Muscle of leg (tissue), 16 donors: ENCODE measurements at places on chromosomes 1 and 21. TPM values are rescaled to one million over a fixed set of nuclear protein-coding genes. Genes with fewer than 3 reads are reported as not detected.

GRCh38 chr1:3708791-3709190 is 43.5 kb upstream of the CCDC27 start:
- H3K4me1 ChIP-seq: peaks cover 55% of the 10 kb centered on the region
- no peak overlapping the region for H3K27ac ChIP-seq
- no peak for DNase-seq

DNA sequence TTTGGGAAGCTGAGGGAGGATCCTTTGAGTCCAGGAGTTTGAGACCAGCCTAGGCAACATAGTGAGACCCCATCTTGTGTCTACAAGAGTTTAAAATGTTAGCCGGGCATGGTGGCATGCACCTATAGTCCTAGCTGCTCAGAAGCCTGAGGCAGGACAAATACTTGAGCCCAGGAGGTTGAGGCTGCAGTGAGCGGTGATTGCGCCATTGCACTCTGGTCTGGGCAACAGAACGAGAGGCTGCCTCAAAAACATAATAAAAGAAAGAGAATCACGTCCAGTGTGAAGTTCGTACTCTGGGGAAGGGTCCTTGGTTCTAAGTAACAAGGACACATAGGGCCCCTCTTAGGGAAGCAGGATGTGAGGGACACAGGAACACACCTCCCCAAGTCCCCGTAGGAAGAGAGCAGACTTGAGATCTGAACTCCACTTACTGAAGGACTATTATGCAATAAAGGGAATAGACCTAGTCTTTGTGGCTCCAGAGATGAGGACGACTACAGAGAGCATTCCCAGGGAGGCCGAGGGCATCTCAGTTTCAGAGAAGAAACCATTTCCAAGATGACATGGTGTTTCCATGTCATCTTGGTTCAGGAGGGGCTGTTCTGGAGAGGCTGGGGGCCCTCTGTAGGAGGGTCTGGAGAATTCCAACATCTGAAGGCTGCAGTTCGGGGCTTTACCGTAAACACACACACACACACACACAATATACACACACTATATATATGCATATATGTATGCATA is 10.8 kb upstream of the ENO1 start:
- H3K27me3 ChIP-seq: no peaks in the 10 kb centered on the region
- H3K27ac ChIP-seq: peak overlapping the region; percentile 80

DNA sequence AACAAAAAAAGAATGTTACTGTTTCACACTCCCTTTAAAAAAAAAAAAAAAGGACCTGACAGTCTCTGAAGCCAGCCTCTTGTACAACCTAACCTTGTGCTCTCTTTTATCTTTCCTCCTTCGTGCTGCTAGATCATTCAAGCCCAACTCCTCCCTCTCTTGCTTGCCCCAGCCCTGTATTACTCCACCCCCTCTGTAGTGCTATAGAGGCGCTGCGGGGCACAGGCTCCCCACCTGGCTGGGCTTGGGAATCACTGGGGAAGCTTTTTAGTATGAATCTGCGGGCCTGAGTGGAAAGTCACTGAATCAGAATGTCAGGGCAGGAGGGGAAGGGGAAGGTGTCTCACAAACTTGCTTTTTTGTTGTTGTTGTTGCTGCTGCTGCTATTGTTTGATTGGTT is 383.7 kb upstream of the CAMK1G start:
- no peak overlapping the region for H3K4me3 ChIP-seq
- DNase-seq: no peak
- H3K27ac ChIP-seq: no peak overlapping the region
- no peaks in the 10 kb centered on the region for H3K27me3 ChIP-seq
- no peaks in the 10 kb centered on the region for H3K36me3 ChIP-seq

- no peak overlapping the region for H3K27ac ChIP-seq
- no peaks in the 10 kb centered on the region for H3K27me3 ChIP-seq
- no peak overlapping the region for H3K4me3 ChIP-seq
Measured at GRCh38 chr1:158094571-158094970, 86.1 kb upstream of the CD1D start.

DNA sequence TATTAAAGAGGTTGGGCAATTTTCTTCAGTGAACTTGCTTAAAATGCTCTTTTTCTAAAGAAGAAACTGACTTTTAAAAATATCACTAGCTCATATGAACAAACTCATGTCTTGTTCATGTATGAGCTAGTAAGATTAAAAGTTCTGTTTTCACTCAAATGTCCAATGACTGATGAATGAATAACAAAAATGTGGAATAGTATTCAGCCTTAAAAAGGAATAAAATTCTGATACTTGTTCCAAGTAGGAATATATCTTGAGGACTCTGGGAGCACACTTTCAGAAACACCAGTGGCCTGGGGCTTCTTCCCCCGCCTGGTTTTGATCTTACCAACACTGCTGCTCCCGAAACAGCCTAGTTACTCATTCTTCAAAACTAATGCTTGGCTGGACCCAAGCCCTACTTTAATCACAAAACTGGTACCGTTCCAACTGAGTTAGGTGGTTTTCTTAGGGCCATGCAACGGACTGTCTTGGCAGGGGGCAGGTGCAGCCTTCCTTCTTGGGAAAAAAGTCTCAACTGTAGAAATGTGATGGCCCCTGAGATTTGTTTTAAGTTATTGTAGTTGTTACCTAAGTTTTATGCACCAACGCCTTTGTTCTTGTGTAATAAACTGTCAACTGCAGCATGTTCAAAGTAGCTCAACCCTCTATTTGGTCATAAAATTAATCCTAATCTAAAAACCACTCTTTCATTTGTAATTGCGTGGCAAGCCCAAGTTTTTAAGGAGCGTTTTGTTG is 116.0 kb downstream of the ETS2 start:
- H3K4me3 ChIP-seq: no peak overlapping the region
- H3K27me3 ChIP-seq: no peaks in the 10 kb centered on the region
- no peak for DNase-seq
- peak overlapping the region; percentile 75 for H3K27ac ChIP-seq

DNA sequence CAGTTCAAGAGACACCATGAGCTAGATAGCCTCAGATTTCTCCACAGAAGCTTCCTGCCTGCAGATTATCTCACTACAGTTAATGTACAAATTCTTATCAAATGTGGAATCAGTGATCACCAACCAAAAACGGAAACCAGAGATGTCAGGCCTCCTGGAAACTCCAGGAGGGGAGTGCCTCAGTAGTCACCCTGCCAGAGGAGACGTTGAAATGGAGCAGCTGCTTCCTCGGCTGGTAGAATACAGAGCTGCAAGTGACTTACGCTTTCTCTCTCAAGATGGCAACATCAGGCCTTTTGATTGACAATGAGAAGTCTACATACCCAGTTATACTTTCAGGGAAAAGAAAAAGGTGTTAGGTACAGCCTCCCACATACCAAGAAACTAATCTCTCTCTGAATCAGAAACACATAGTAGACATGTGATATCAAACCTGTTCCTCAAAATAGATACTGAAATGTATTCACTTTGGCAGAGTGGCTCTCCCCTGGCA is 52.2 kb downstream of the ACP6 start:
- no peaks in the 10 kb centered on the region for H3K27me3 ChIP-seq
- no peak overlapping the region for H3K4me3 ChIP-seq
- DNase-seq: no peak
- peaks cover 60% of the 10 kb centered on the region for H3K36me3 ChIP-seq
- H3K4me1 ChIP-seq: peaks cover 21% of the 10 kb centered on the region
- H3K27ac ChIP-seq: peak overlapping the region; percentile 0

DNA sequence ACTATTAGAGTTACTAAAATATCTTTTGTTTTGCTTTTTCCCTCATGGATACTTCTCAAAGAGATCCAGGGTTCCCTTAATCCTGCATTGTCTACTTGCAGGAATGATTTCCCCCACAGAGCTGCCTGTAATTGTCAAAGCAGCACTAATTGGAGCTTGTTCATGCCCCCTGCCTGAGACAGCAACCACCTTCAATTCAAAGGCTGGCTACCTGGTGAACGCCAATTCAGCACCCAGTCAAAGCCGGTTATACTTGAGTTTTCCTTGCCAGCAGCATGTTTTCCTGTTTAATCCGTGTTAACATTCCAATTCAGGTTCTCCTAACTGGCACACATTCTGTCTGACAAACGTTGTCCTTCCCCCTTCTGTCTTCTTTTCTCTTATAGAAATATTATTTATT is 382.9 kb downstream of the NTNG1 start:
- H3K36me3 ChIP-seq: no peaks in the 10 kb centered on the region
- no peak for DNase-seq
- H3K4me1 ChIP-seq: no peaks in the 10 kb centered on the region
- H3K4me3 ChIP-seq: no peak overlapping the region
- H3K27ac ChIP-seq: no peak overlapping the region

DNA sequence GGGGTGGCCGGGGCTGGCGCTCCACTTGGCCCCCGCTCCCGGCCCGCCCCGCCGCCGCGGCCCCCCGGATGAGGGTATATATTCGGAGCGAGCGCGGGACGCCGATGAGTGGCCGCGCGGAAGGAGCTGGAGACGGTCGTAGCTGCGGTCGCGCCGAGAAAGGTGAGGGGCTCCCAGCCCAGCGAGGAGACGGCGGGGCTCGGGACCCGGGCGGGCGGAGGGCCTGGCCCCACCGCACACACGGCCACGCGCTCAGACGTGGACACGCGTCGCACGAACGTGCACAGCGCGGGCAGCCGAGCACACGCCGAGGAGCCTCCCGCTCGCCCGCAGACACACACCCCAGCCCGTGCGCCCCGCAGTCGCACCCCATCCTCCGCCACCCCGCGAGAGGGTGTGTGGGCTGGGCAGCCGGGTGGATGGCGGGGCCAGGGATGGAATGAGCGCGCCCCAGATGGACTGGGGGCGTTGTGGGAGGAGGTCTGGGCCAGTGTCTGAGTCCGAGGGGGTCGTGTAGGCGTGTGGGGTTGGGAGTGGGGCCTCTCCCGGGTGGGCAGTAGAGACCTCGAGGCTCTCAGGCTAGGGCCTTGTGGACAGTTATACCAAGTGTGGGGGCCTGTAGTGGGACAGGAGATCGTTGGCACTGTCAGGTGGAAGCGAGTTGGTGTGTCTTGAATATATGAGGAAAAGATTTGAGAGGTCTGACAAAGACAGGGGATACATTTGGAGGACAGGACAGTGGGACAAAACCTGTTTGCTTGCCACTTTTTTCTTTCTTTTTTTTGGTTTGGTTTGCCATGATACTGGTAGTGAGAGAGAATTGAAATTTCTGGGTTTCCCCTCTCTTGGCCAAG is at the start of gene UAP1:
TSS of gene UAP1 (plus strand) at position 107 of the 854 bp plus-strand sequence. CDS start 4,347 bp downstream, outside the sequence.
- peaks cover 8% of the 10 kb centered on the region for H3K36me3 ChIP-seq
- H3K4me3 ChIP-seq: peak within 1 kb of the TSS; percentile 89
- no peaks in the 10 kb centered on the region for H3K27me3 ChIP-seq
- peak; percentile 53 for DNase-seq
- peaks cover 11% of the 10 kb centered on the region for H3K4me1 ChIP-seq

DNA sequence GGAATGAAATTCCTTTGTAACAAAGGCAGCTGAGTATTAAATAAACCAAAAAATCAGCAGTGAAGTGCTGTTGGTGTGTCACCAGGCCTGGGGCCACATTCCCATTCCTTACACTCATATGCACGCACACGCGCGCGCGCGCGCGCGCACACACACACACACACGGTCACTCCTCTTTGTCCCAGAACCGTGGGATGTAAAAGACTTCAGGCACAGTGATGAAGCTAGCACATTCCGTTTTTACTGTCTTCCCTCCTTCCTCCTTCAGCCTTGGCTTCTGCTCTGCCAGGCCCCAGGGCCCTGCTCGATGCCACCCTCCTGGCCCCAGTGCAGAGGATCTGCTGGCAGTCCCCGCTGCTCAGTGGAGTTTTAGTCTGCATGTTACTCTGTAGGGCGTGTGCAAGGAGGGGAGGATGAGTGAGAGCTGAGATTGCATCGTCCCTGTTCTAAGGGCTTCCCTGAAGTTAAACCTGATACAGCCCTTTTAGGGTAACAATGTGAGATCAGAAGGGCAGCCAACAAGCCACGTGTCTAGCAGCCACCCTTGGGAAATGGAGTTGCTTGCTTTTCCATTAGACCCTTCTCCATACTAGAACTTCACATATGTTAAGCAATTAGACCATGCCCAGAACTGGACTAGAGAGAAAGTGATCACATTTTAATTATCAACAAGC is 71.7 kb upstream of the WDR26 start:
- H3K4me1 ChIP-seq: peaks cover 32% of the 10 kb centered on the region
- H3K4me3 ChIP-seq: no peak overlapping the region
- no peak overlapping the region for H3K27ac ChIP-seq
- no peak for DNase-seq

GRCh38 chr1:69777423-69777822 is 209.7 kb downstream of the LRRC7 start:
- no peaks in the 10 kb centered on the region for H3K4me1 ChIP-seq
- no peak for DNase-seq
- H3K27ac ChIP-seq: no peak overlapping the region
- no peaks in the 10 kb centered on the region for H3K27me3 ChIP-seq
- H3K4me3 ChIP-seq: no peak overlapping the region
- H3K36me3 ChIP-seq: no peaks in the 10 kb centered on the region

GRCh38 chr1:78224246-78224785 is 178.6 kb downstream of the GIPC2 start:
- no peak overlapping the region for H3K4me3 ChIP-seq
- peaks cover 7% of the 10 kb centered on the region for H3K4me1 ChIP-seq
- no peak overlapping the region for H3K27ac ChIP-seq
- no peaks in the 10 kb centered on the region for H3K36me3 ChIP-seq
- peak; percentile 81 for DNase-seq

DNA sequence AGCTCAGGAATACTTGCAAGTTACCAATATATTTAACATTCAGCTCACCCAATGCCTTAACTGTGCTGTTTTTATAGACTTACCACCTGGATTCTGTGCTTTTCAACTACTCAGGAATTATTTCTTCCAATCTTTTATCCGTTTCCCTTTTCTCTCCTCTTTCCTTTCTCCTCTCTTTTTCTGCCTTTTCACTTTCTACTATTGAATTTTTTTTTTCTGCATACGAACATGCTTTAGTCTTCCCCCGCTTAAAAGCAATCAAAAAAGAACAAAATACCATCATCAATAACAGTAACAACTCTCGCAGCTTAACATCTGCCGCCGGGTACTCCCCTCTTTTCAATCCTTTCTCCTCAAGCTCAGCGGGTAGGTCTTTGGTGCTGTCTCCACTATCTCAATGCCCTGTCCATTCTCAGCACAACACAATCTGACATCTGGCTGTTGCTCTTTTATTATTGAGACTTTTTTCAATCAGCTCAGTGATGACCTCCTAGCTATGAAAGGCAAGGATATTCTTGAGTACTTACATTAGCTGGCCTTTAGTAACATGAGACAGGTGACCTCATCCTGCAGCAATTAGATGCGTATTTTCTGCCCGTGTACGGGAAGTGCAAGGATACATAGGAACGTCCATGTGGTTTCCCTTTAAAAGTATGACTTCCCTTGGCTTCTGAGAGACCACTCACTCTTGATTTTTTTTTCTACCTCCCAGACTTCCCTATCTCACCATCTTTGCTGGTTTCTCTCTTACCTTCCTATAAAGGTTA is 40.2 kb upstream of the SIPA1L2 start:
- H3K27me3 ChIP-seq: no peaks in the 10 kb centered on the region
- no peaks in the 10 kb centered on the region for H3K4me1 ChIP-seq
- DNase-seq: peak; percentile 58
- no peak overlapping the region for H3K4me3 ChIP-seq
- H3K27ac ChIP-seq: no peak overlapping the region

GSTM1 gene
- total RNA-seq: 15.3 TPM

CCDC27 gene
- total RNA-seq: not detected

SPRR1B gene
- not detected for total RNA-seq

HSD3B2 gene
- not detected for total RNA-seq

CR1 gene
- 1.5 TPM for total RNA-seq

CORT gene
- total RNA-seq: 0.98 TPM

TMEM269 gene
- 0.18 TPM for total RNA-seq

TPTE gene
- not detected for total RNA-seq

OR2L13 gene
- total RNA-seq: not detected
